Activated T-cell treated with anti-CD3 and anti-CD28 coated beads for 1 hour (primary cell): ENCODE measurements at places on chromosomes 3 and 15.

GRCh38 chr3:45972534-45973402 is 22.9 kb downstream of the FYCO1 start:
- no peak for DNase-seq

DNA sequence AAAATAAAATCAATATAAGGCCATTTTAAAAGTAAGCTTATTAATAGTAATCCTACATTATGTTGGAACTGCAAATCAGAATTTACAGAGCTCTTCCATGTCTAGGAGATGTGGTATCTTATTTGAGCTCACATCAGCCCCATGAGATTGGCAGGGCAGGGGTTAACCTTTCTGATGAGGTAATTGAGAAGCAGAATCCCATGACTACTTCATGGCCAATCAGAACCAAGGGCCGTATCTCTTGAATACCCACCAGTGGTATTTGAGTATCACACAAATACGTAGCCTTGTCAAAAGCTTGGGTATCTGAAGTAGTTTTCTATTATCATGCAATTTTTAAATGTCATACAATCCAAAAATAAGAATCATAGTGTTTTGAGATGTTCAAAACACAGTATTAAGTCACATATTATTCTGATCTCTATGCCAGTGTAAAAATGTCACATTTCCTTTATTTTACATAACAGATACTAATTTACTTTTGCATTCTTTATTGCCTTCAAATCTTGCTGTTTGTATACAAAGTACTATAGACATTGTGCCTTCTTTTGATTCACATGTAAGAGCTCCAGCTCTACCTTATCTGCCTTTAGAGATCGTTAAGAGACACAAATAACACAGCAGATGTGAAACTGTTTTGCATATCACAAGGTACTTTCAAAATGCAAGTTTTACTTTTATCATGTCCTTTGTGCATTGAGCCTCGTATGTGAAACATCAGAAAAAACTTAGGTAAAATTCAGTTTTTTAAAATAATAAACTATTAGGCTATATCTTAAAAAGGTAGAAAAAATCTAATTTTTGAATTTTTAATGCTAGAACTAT is 251.7 kb upstream of the GOLGA6L4 start:
- no peak for DNase-seq

- no peak for DNase-seq
Measured at GRCh38 chr3:126130981-126131745, 47.2 kb upstream of the SLC41A3 start.

GRCh38 chr3:100825574-100825973 is 116.3 kb downstream of the TFG start:
- no peak for DNase-seq

- DNase-seq = no peak
Measured at GRCh38 chr3:4078903-4079302, 224.3 kb upstream of the SETMAR start.

GRCh38 chr3:62587579-62588031 is 214.3 kb upstream of the FEZF2 start:
- DNase-seq = no peak

GRCh38 chr3:183576487-183577107 is 21.1 kb upstream of the KLHL6 start:
- no peak for DNase-seq

GRCh38 chr15:37984368-37984767 is 49.9 kb downstream of the TMCO5A start:
- DNase-seq = no peak

- no peak for DNase-seq
Measured at GRCh38 chr3:196629228-196629627, 10.3 kb upstream of the NRROS start.

DNA sequence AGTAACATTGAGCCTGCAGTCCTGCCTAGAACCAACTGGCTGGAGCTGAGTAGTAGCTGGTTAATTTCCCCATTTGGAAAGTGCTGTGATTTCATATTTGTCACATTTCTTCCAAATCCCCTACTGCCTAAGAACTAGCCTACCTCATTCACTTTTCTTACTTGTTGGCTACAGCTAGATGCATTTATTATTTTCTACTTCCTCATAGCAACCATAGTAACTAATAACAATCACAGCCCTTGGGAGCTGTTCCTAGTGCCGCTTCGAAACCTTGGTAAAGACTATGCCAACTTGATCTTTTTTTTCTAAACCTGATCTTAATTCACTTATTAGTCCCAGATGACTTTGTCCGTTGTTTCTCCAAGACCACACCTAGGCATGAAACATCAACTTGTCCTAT is 240.3 kb downstream of the FGF12 start:
- DNase-seq = no peak

DNA sequence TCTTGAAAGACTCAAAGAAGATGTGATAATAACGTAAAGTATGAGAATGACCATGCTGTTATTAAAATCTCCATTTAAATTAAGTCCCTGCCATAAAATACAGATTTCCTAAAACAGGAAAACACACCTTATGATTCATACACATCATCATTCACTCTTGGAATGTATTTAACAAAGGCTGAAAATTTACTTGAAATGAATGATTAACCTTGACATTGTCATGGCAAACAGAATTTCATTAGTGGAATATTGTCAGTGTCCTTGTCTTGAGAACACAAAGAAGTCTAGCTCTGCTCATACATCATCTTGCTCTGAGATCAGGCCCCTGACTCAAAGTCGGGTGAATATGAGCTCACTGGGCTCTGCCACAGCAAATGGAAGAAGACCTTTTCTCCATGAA is 313.9 kb downstream of the FGF12 start:
- no peak for DNase-seq

DNA sequence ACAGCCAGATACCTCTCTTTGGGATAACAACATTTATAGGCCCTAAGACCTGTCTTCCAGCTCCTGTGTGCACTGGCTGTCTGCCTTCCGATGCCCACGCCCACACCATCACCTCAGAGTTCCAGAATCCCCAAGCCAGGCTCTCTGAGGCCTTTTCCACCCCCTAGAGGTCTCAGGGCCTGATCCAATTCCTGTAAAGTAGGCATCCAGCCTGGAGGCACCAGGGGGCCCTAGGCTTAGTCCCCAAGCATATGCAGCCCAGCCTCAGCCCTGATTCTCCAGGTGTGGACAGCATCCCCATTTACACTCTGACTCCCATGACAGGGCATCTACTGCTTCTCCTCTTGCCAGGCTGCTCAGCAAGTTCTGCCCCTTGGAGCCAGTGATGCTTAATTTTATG is 72.7 kb upstream of the CORO2B start:
- no peak for DNase-seq

GRCh38 chr3:32493437-32494414 is 8.9 kb downstream of the CMTM6 start:
- no peak for DNase-seq

GRCh38 chr3:34582055-34582454 is 783.6 kb downstream of the PDCD6IP start:
- DNase-seq = no peak

- no peak for DNase-seq
Measured at GRCh38 chr3:153385343-153385742, 223.3 kb downstream of the RAP2B start.

DNA sequence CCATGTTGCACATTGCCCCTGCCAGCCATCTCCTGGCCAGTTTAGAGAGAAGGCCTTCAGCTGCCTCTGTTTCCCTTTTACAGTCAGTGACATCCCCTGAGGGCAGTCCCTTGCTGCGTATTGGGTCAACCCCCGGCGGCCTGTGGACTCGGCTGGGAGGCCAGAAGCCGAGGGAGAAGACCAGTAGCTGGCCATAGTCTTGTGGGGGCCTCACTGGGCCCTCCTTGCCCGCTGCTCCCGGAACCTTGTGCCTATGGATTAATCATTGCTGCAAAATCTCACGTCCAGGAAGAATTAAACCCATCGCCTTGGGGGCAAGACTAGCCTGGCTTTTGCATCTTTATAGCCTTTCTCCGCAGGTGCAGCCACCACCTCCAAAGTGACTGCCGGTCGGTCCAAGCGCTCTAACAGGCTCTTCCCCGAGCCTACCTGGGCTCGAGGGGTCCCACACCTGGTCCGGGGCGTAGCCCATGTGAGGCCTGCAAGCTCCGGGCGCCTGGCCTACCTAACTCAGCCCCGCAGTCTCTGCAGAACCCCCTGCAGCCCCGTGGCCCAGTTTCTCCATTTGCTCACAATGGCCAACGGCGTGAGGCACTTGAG is 870 bp upstream of the CHAC1 start:
- no peak for DNase-seq

GRCh38 chr3:78571486-78571885 is 1196.3 kb downstream of the ROBO1 start:
- no peak for DNase-seq

GRCh38 chr3:128413003-128413370 is 53.7 kb downstream of the DNAJB8 start:
- DNase-seq = no peak

DNA sequence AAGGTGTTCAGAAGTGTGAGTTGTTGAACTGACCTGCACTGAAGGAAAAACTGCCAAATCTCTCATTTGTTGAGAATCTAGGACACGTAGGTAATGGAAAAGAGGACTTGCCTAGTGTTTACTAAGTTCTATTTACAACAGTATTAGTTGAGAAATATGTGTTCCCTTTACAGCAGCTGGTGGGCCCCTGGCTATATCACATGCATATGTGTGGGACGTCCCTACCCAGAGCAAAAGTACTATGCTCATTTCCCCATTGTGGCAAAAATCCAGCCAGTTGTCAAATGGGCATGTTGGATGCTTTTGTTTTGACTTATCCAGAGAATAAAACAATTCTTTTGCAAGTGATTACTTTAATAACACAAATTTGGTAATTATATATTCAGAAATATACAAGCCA is 113.3 kb upstream of the PTX3 start:
- no peak for DNase-seq

DNA sequence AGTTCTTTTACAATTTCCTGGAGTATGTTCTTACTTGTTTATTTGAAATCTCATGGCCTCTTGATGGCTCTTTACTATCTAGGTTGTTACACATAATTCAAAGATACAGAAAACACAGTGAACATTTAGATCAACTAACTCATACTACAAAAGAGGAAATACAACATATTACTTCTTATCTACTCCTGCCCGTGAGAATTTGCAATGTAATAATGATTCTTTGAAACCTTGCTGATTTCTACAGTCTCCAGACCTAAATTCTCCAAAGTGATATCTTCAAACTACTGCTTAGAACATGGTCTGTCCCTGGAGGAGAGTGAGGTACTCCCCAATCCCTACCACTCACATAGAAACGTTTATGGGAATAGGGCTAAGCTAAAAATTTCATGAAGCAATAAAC is 29.9 kb upstream of the GOLGA8B start:
- DNase-seq = no peak

GRCh38 chr3:135148398-135149020 is 353.4 kb downstream of the EPHB1 start:
- DNase-seq = no peak

DNA sequence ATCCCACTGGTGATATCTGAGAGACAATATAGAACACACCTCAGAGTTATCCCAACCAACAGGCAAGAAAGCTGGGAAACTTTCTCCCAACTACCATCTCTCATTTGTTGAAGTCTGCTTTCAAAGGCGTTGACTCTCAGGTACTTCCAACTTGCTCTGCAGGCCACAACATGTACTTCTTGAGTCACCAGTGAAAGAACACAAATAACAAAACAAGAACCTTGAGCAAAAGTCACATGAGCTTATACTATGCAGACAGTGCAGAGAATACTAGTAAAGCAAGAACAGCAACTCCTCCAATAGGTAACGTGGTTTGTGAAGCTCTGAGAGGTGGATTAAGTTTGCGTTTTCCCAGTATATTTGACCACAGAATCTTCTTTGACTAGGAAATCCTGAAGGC is 20.6 kb downstream of the SNTN start:
- no peak for DNase-seq

DNA sequence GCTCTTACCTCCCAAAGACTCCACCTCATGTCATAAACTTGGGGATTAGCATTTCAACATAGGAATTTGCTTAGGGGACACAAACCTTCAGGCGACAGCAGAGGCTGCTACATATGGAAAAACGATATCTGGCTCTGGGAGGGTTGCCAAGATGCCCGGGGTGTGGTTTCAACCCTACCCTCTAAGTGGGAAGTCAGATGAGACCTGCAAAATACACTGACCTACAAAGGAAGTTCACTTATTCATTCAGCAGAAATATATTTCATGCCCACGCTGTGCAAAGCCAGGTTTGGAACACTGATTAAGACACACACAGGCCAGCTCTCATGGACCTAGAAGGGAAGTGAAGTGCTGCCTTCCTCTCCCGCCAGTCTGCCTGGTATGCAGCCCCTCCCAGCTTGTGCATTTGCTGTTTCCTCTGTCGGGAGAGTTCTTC is 239.3 kb downstream of the FEZF2 start:
- no peak for DNase-seq

DNA sequence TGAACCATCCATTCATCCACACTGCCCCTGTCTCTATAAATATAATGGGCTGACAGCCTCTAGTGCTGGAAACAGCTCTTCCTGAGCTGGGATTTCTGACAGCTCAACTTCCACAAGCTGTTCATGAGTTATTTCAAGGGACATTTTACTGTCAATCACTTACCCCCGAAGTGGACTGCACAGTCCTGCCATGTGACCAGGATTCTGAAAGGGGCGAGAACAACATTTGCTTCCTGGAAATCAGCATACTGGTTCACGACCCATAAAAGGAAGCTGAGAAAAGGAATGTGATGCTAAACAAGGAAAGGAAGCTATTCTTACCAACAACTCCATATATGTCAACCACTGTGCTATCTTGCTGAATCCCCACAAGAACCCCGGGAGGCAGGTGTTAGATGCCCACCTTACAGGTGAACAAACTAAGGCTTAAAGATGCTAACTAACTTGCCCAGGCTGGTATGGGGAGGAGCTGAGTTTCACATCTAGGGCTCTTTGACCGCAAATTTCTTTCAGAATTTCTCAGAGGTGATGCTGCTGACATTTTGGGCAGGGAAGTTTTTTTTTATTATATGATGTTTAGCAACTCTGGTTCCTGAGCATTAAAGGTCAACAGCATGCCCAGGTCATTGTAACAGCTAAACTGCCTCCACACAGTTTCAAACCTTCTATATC is 16.5 kb upstream of the REC114 start:
- no peak for DNase-seq

- no peak for DNase-seq
Measured at GRCh38 chr15:25763331-25763751, 99.8 kb downstream of the ATP10A start.

DNA sequence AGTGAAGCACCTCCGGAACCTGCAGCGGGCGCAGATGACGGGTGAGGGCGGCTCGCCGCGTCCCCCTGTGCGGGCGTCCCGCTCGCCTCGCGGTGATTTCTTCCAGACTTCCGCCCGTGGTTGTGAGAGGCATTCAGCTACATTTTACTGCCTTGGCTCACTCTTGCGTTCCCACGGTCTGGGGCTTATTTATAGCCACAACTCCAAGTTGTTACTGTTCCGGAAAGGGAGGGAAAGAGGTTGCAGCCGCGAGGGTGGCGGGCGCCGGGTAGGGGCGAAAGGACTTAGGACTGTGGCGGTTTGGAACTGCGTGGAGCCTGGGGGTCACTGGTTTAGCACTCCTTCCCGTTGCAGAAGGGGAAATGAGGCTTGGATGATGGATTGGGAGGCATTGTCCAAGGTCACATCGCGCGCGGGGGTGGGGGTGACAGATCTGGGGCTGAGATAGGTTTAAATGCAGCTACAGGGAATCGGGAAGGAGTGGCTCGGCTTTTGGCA is 1.1 kb downstream of the HES1 start:
- no peak for DNase-seq
